Activated B cell treated with CpG ODN at 0.5 μM for 24 hours (primary cell): ENCODE measurements at places on chromosomes 6 and 20. TPM values are rescaled to one million over a fixed set of nuclear protein-coding genes. Genes with fewer than 3 reads are reported as not detected.
A peak's percentile ranks its signal among the peaks of the same experiment; 100 is the strongest.

The LEMD2 gene
- total RNA-seq = 73.7 and 88.0 TPM in 2 replicates

The PCK1 gene
- not detected in 2 replicates for total RNA-seq

The VEGFA gene
- total RNA-seq = 29.0 and 31.3 TPM in 2 replicates

The KIF25 gene
- not detected in 2 replicates for total RNA-seq

The SPATA25 gene
- 0.53 and 0.88 TPM in 2 replicates for total RNA-seq

The BCAS1 gene
- 1.3 and 1.7 TPM in 2 replicates for total RNA-seq

DNA sequence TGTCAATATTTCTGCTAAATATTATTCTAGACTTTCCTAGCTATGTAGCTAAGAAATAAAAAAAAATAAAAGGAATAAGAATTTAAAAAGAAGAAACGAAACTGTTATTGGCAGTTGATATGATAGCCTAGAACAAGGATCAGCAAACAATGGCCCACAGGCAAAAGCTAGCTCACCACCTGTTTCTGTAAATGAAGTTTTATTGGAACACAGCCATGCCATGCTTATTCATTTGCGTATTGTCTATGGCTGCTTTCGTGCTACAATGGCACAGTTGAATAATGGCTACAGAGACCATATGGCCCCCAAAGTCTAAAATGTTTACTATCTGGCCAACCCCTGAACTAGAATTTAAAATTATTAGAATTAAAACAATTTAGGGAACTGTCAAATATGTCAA lies 952.6 kb upstream of the MAP3K7 start:
- no peaks in the 10 kb centered on the region for H3K27me3 ChIP-seq
- H3K4me3 ChIP-seq = no peak overlapping the region
- no peaks in the 10 kb centered on the region for H3K4me1 ChIP-seq
- DNase-seq = no peak
- H3K27ac ChIP-seq = no peak overlapping the region

GRCh38 chr6:154509421-154510143 lies 903 bp downstream of the CNKSR3 start:
- peaks cover 6% of the 10 kb centered on the region for H3K4me1 ChIP-seq
- no peak for DNase-seq
- H3K27ac ChIP-seq = no peak overlapping the region
- H3K36me3 ChIP-seq = no peaks in the 10 kb centered on the region
- H3K4me3 ChIP-seq = no peak overlapping the region
- H3K27me3 ChIP-seq = peaks cover 47% of the 10 kb centered on the region

DNA sequence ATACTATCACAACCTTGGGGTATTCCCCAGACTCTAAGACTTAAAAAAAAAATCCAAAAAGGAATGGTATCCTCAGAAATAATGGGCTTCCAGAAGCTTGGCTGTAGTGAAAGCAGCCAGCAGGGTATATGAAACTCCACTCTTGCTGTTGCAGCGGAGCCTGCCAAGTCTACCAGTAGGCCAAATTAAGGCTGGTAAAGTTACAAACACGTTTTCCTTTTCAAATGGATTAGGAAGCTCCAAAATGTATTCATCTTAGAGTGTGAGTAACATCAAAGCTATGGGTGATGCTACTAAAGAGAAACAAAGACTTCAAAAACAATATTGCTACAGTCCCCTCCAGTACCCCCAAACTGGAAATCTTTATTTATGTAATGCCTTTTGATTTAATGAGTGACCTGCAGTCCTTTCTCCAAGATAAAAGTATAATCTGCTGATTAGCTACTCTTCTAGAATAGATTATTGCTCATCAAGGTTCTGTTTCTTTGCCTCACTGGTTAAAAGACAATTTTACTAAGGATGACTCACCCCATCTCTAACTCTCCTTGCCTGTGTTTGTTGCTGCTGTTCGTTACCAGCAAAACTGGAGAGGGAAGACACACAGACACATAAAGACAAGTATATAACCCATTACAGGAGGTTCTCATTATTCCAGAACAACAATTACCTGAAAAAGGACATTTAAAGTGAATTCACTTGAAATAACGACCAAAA lies 84.9 kb downstream of the BTBD9 start:
- H3K4me1 ChIP-seq = peaks cover 7% of the 10 kb centered on the region
- H3K4me3 ChIP-seq = no peak overlapping the region
- peaks cover 18% of the 10 kb centered on the region for H3K36me3 ChIP-seq
- no peaks in the 10 kb centered on the region for H3K27me3 ChIP-seq
- no peak for DNase-seq

DNA sequence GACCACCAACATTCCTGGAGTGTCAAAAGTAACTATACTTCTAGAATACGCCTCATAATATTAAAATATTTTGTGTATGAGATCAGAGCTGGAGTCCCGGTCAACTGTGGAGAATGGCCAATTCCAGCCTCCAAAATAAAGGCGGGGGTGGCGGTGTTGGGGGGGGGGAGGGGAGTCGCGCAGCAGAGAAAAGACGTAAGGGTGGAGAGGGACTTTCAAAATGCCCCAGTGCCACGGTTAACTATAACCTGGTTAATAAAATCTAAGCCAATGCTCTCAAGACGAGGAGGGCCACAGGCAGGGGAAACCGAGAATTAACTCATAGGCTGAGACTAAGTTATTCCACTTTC lies 1.3 kb downstream of the NUP153 start:
- H3K4me1 ChIP-seq = peaks cover 57% of the 10 kb centered on the region
- DNase-seq = no peak
- peak overlapping the region; percentile 95 for H3K27ac ChIP-seq
- H3K4me3 ChIP-seq = peak overlapping the region; percentile 89
- H3K27me3 ChIP-seq = no peaks in the 10 kb centered on the region

DNA sequence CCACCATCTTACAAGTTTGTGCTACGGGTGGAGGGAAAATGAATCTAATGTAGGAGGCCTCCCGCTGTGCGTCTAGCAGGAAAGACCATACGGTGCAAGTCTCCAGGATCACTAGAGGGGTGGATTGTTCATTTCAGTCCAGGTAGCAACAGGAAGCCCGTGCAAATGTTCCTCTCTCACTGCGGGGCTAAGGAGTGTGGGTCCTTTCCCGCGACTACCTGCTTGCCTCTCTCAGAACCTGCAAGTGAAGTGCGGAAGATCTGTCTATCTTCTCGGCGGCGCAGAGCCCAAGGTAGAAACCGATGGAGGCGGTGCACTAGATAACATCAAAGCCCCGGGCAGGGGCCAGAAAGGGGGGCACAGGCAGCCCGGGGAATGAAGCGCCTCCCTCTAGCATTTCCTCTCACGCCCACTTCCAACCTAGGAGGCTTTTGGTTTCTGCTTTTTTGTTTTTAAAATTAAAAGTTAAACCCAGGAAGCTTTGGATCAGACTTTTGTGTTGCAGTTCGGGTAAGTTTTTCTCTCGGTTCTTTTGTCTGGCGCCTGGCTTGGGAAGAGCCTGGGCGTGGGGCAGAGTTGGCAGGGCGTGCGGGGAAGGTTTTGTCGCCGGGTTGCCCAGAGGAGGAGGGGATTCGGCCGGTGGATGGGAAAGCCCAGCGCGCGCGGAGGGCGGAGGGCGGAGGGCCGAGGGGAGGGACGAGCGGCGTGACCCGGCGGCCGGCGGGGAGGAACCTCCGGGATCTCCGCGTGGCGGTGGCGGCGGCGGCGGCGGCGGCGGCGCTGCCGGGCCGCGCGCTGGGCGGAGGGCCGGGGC lies 3.5 kb upstream of the HIVEP1 start:
- peak; percentile 78 for DNase-seq
- peak overlapping the region; percentile 99 for H3K27ac ChIP-seq
- peaks cover 29% of the 10 kb centered on the region for H3K4me1 ChIP-seq
- H3K36me3 ChIP-seq = peaks cover 14% of the 10 kb centered on the region

DNA sequence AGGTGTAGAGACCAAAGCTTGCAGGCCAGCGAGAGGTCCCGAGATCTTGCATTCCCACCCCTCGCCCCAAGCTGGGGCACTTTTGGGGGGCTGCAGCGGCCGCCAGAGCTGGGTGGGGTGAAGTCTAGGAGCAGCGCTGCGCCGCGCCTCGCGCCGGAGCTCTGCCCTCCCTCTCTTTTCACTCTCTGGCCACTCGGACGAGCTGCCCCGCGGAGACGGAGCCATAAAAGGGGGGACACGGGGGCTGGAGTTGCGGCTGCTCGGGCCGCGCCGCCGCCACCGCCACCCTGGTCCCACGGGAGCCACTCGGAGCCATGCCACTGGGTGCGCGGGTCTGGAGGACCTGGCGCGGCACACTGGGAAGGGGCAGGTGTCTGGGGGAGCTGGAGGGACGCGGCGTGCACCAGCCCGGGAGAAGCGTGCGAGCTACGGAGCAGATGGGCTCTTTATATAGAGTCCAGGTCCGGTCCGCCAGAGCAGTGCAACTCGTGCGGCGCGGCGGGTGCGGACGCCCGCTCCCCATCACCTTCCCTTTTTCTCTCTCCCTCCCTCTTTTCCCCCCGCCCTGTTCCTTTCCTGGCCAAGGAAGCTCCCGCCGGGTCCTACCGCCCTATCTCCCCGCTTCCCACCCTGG lies 687 bp upstream of the HTR1B start:
- peaks cover 3% of the 10 kb centered on the region for H3K36me3 ChIP-seq
- no peak overlapping the region for H3K4me3 ChIP-seq
- H3K27me3 ChIP-seq = peaks cover 47% of the 10 kb centered on the region
- H3K4me1 ChIP-seq = peaks cover 12% of the 10 kb centered on the region
- H3K27ac ChIP-seq = no peak overlapping the region

DNA sequence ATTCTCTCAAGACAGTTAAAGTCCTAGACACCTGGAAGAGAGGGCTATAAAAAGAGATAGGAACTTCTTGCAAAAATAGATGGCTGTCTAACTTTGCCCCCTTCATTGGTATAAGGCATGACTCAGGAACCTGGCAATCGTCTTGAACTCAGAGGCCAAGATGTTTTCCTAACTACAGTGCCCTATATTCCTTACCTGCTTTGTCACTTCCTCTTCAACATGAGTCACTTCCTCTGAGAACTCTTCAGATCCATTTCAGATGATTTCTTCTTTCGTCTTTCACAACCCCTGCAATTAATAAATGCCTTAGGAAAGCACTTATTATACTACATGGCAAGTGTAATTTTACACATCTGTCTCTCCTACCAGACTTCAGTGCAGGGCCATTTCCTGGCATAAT lies 83.5 kb downstream of the HAO1 start:
- no peak for DNase-seq
- no peaks in the 10 kb centered on the region for H3K36me3 ChIP-seq
- no peak overlapping the region for H3K4me3 ChIP-seq
- peaks cover 4% of the 10 kb centered on the region for H3K27me3 ChIP-seq
